Right kidney (tissue), 9 donors: ENCODE measurements at places on chromosomes 2 and 18.

DNA sequence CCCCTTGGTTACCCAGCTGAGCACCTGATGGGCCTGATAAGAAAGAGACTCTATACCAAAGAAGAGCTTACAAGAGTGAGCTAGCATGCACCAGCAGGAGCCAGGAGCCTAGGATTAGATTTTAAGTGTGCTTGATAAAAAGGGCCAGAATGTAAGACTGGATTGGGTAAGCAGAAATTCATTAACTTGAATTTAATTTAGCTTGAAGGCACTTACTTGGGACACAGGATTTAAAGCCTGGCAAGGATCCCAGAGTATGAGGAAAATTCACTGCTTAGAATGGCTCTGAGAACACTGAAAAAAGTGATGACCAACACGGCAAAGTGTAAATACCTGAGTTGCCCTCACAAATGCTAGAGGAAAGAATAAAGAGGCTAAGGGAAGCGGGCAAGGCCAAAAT lies 91.3 kb upstream of the RBBP8 start:
- no peak for DNase-seq

- DNase-seq: no peak
Measured at GRCh38 chr18:4241090-4241617, 214.0 kb downstream of the DLGAP1 start.

- no peak for DNase-seq
Measured at GRCh38 chr2:37326285-37326684, 1.7 kb upstream of the PRKD3 start.

GRCh38 chr2:131156452-131157149 lies 51.5 kb downstream of the PLEKHB2 start:
- DNase-seq: no peak

GRCh38 chr18:595571-595970 lies 1.2 kb upstream of the CLUL1 start:
- no peak for DNase-seq

- DNase-seq: no peak
Measured at GRCh38 chr2:204183608-204184007, 247.0 kb downstream of the ICOS start.

- DNase-seq: no peak
Measured at GRCh38 chr2:141929331-141930252, 201.2 kb downstream of the LRP1B start.

DNA sequence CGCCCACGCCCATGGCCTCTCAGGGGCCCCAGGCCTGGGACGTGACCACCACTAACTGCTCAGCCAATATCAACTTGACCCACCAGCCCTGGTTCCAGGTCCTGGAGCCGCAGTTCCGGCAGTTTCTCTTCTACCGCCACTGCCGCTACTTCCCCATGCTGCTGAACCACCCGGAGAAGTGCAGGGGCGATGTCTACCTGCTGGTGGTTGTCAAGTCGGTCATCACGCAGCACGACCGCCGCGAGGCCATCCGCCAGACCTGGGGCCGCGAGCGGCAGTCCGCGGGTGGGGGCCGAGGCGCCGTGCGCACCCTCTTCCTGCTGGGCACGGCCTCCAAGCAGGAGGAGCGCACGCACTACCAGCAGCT lies 2.4 kb downstream of the B3GNT7 start:
- DNase-seq: no peak

DNA sequence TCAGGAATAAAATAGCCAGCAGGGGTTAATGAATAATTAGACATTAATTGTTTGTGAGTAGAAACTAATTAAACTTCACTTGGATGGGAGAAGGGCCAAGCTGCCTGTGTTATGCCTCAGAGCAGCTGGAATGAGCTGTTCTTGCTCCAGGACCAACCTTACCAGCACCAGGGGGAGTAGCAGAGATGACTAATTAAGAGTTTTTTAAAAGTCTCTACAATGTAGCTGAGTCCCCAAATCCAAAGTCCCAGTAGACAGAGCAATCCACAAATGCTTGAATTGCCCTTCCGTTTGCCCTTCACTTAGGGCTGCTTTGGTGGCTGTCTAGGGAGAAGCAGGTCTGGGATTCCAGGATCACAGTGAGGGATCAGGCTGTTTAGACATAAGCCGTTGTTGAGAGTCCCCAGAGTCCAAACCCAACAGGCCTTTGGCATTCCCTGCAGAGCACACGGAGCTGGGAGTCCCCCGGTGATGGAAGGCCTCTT lies 59.4 kb downstream of the RHOB start:
- DNase-seq: no peak

- DNase-seq: no peak
Measured at GRCh38 chr18:22471546-22472131, 53.9 kb upstream of the CTAGE1 start.
